Esophagus squamous epithelium (tissue), 5 donors: ENCODE measurements at places on chromosomes 5 and 9. TPM values are rescaled to one million over a fixed set of nuclear protein-coding genes. Genes with fewer than 3 reads are reported as not detected.

Gene FCN2
- not detected for total RNA-seq

Gene SCGB3A2
- total RNA-seq, result not detected

Gene PCDHAC1
- total RNA-seq, result 0.19 TPM

Gene PCDHGA6
- total RNA-seq, result 1.8 TPM

Gene SPATA31A3
- not detected for total RNA-seq

Gene PGM5
- 9.7 TPM for total RNA-seq

Gene TRUB2
- total RNA-seq, result 15.4 TPM

Gene ARL14EPL
- total RNA-seq, result not detected

- DNase-seq, result no peak
- no peaks in the 10 kb centered on the region for H3K27me3 ChIP-seq
- no peak overlapping the region for H3K4me3 ChIP-seq
- H3K27ac ChIP-seq, result no peak overlapping the region
- no peaks in the 10 kb centered on the region for H3K36me3 ChIP-seq
Measured at GRCh38 chr5:60649288-60649917, 50.6 kb downstream of the DEPDC1B start.

DNA sequence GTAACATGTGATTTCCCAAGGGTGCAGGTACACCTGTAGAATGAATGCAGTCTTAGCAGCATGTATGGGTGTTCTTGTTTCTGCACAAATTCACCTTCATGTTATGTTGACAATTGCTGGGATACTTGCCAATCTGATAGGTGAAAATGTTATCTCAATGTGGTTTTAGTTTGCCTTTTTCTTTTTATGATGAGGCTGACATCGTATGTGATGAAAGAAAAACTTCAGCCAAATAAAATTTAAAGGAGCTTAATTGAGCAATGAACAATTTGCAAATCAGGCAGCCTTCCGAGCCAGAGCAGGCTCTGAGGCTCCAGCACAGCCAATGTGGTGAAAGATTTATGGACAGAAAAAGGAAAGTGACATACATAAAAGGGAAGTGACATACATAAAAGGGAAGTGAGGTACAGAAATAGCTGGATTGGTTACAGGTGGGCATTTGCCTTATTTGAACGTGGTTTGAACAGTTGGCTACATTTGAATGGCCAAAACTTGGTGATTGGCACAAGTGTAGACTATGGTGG is 10.5 kb downstream of the TAL2 start:
- no peak for DNase-seq
- no peak overlapping the region for H3K4me3 ChIP-seq
- no peak overlapping the region for H3K27ac ChIP-seq
- peaks cover 12% of the 10 kb centered on the region for H3K27me3 ChIP-seq
- no peaks in the 10 kb centered on the region for H3K4me1 ChIP-seq
- no peaks in the 10 kb centered on the region for H3K36me3 ChIP-seq

GRCh38 chr5:172868924-172869591 is 35.0 kb downstream of the ERGIC1 start:
- H3K36me3 ChIP-seq, result no peaks in the 10 kb centered on the region
- H3K27ac ChIP-seq, result peak overlapping the region; percentile 93
- DNase-seq, result no peak
- H3K4me1 ChIP-seq, result peaks cover 48% of the 10 kb centered on the region
- no peaks in the 10 kb centered on the region for H3K27me3 ChIP-seq

GRCh38 chr5:53253421-53253871 is 143.9 kb upstream of the MOCS2 start:
- H3K36me3 ChIP-seq, result no peaks in the 10 kb centered on the region
- no peaks in the 10 kb centered on the region for H3K27me3 ChIP-seq
- no peak overlapping the region for H3K27ac ChIP-seq
- H3K4me1 ChIP-seq, result no peaks in the 10 kb centered on the region
- no peak for DNase-seq

DNA sequence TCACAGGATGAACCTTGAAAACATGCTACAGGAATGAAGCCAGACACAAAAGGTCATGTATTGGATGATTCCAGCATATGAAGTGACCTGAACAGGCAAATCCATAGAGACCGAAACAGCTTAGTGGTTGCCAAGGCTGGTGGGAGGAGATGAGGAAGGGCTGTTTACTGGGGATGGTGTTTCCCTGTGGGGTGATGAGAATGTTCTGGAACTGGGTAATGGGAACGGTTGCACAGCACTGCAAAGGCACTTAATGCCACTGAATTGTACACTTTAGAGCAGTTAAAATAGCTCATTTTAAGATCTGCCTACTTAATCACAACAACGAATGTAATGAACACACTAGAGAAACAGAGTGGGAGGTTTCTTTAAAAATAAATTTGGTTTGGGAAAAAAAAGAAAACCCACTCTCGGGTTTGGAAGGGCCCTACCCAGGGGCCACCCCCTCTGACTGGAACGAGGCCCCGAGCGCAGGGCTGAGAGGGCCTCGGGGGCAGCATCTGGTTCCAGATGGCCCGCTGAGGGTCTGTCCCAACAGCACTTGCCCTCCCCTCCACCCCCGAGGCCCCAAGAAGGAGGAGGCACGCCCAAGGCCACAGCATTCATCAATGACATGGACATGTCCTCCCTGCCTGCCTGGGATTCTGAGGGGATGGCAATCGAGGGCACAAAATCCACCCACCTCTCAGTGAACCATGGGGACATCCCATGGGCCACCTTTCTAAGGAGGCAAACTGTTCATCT is 31.7 kb downstream of the SARDH start:
- no peaks in the 10 kb centered on the region for H3K27me3 ChIP-seq
- peaks cover 12% of the 10 kb centered on the region for H3K4me1 ChIP-seq
- no peaks in the 10 kb centered on the region for H3K36me3 ChIP-seq
- H3K4me3 ChIP-seq, result no peak overlapping the region
- no peak for DNase-seq
- H3K27ac ChIP-seq, result peak overlapping the region; percentile 46

DNA sequence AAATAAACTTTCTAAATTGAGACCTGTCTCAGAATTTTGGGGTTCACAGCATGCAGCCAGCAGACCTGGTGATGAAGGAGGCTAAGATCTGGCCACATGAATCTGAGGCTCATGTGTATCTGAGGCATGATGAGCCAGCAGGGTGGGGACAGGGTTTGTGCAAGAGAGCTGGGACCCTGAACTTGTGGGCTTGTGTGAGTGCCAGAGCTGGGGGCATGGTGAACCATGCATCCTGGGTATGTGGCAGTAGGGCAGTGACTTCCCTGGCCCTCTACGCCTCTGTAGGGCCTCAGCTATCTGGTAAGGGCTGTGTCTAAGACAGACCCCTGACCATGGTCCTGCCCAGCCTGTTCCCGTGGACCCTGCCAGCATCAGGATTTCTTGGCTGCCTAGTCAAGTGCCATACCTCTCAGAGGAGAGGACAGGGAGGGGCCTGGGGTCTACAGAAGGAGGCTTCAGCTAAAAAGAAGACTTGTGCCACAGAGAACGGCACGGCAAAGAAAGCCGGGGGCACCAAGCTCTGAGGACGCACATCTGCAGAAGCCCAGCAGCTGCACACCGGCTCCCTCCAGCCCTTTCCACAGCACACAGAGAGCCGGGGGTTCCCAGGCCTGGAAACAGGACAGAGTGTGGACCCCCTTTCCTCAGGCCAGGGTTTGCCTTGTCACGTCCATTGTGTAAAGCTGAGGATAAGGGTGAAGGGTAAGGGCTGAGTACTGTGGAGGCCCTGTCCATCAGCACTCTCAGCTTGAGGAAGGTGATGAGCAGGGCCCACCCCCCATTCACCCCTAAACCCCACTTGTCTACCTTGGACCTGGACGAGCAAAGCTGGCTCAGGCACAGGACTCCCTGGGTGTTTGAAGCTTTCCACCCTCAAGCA is 130.1 kb downstream of the MRPL36 start:
- no peaks in the 10 kb centered on the region for H3K27me3 ChIP-seq
- H3K4me3 ChIP-seq, result no peak overlapping the region
- H3K36me3 ChIP-seq, result no peaks in the 10 kb centered on the region

DNA sequence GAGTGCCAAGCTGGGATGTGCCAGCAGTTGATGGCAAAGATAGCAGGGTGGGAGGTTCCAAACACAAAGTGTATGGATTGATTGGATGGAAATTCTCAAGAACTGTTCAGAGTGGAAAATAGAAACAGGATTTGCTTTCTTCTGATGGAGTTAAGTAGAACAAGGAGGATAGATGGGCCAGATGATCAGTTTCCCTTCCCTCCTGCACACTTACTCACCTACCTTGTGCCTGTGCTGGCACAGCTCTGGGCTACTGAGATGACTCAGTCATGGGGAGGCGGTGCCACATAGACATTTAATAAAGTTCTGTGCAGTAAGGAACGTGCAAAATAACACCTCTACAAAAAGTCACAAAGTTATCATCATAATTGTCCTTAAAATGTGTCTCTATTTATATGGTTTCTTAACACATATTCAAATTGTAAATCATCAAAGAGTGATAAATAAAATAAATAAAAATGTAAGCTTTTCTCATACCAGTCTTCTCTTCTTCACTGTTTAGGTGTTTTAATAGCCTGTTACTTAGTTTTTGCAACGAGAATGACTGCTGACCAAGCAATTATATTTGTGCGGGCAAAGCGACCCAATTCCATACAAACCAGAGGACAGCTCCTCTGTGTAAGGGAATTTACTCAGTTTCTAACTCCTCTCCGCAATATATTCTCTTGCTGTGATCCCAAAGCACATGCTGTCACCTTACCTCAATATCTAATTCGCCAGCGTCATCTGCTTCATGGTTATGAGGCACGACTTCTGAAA is 12.7 kb downstream of the PTPDC1 start:
- H3K27ac ChIP-seq, result no peak overlapping the region
- DNase-seq, result no peak
- H3K36me3 ChIP-seq, result peaks cover 16% of the 10 kb centered on the region
- H3K27me3 ChIP-seq, result no peaks in the 10 kb centered on the region
- no peak overlapping the region for H3K4me3 ChIP-seq
- peaks cover 37% of the 10 kb centered on the region for H3K4me1 ChIP-seq

DNA sequence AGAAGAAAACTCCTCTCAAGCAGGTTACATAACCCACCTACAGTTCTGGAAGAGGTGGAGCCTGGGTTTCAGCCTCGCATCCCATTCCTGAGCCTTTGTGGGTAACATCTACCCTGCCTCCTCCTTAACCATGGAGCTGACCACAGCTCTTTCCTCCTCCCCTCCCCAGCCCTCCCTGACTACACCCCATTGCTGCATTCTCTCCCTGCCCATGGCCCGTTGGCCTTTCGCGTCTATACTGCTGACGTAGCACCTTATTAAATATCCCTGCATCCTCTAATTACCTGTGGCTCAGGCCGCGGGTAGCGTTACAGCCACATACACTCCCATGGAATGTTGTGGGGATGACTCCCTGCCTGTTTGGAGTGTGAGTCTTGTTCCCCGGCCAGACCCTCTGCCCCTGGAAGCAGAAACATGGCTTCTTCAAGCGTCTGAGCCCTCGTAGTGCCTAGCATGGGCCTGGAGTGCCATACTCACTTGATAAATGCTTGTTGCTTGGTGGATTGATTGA is 72.8 kb downstream of the WWC1 start:
- H3K27me3 ChIP-seq, result no peaks in the 10 kb centered on the region
- peaks cover 12% of the 10 kb centered on the region for H3K4me1 ChIP-seq
- no peaks in the 10 kb centered on the region for H3K36me3 ChIP-seq
- no peak overlapping the region for H3K4me3 ChIP-seq
- peak overlapping the region; percentile 77 for H3K27ac ChIP-seq

DNA sequence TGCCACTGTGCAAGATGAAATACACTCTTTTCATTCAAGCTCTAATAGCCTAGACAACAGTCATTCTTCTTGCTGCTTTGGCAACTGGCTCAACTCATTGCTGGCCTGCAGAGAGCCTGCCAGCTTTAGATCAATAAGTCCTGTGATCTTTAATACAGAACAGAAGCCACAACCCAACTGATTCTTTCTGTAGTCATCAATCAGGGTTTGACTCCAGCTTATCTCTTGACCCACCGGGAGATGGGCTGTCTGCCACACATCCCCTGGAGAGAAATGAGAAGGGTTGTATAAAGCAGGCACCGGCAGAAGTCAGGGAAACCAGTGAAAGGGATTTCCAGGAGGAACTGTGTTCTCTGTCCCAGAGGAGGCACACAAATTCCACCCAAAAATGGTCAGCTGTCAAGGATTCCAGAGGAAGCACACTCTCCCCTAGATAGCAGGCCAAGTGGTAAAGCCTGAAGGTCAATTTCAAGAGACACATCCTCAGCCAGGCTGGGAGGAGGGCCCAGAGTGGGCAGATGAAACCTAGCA is 24.5 kb downstream of the LHFPL2 start:
- DNase-seq, result no peak
- peaks cover 4% of the 10 kb centered on the region for H3K36me3 ChIP-seq
- peaks cover 39% of the 10 kb centered on the region for H3K4me1 ChIP-seq
- H3K27me3 ChIP-seq, result no peaks in the 10 kb centered on the region

GRCh38 chr9:127825319-127826051 is 22.8 kb downstream of the FPGS start:
- H3K4me1 ChIP-seq, result peaks cover 15% of the 10 kb centered on the region
- peak overlapping the region; percentile 18 for H3K27ac ChIP-seq

GRCh38 chr9:70362952-70363351 is 51.5 kb downstream of the KLF9 start:
- no peak overlapping the region for H3K27ac ChIP-seq
- no peak overlapping the region for H3K4me3 ChIP-seq
- no peaks in the 10 kb centered on the region for H3K36me3 ChIP-seq
- H3K4me1 ChIP-seq, result no peaks in the 10 kb centered on the region
- H3K27me3 ChIP-seq, result no peaks in the 10 kb centered on the region

DNA sequence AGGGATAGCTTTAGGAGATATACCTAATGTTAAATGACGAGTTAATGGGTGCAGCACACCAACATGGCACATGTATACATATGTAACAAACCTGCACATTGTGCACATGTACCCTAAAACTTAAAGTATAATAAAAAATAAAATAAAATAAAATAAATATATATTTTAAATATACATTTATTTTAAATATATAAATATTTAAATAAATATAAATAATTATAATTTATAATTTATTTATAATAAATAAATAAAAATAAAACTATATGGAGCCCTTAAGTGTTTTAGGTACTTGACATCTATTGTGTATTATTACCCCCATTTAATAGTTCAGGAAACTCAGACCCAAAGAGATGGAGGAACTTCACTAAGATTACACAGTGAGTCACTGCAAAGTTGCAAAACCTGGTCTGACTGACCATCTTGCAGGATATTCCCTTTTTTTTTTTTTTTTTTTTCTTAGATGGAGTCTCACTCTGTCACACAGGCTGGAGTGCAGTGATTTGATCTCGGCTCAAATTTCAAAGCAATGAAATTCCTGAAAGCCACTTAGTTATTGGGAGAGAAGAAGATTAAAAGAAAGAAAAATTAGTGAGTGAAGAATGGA is 5.8 kb upstream of the C5orf52 start:
- no peak overlapping the region for H3K4me3 ChIP-seq
- H3K36me3 ChIP-seq, result no peaks in the 10 kb centered on the region
- no peak overlapping the region for H3K27ac ChIP-seq

DNA sequence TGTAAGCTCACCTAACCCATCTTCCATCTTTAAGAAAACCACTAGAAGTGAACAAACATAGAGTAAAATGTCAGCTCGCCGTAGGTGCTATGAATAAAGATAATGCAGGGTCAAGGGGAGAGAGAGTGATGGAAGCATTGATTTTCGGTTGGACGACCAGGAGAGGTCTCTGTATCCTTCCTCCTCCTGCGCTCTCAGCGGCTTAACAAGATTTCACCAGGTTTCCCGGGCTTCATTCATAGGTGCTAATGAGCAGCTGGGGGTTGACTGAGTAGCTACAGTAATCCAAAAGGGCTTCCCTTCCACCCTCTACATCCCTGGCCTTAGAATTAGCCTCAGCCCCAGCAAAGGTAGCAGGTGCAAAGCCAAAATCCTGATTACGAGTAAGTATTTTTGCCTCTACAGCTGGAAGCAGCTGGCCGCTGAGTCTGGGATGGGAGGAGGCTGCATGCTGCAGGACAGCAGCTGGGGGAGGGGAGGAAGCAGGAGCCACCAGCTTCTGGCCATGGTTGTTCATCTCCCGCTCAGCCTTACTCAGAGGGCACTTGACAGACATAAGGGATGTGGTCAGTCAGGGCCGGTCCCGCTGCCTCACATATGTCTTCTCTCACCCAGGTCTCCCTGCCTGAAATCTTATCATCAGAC is 112.0 kb upstream of the IL12B start:
- peaks cover 4% of the 10 kb centered on the region for H3K4me1 ChIP-seq
- H3K4me3 ChIP-seq, result no peak overlapping the region
